ENCODE measurements at places on chromosomes 7 and 10. TPM values are rescaled to one million over a fixed set of nuclear protein-coding genes. Genes with fewer than 3 reads are reported as not detected.

GRCh38 chr7:25493805-25494366, 265.6 kb upstream of the NPVF start:
- no peaks in the 10 kb centered on the region for H3K4me1 ChIP-seq
- H3K27ac ChIP-seq, result no peak overlapping the region
- H3K4me3 ChIP-seq, result no peak overlapping the region
- no peaks in the 10 kb centered on the region for H3K27me3 ChIP-seq
- H3K36me3 ChIP-seq, result no peaks in the 10 kb centered on the region

The TBXAS1 gene
- total RNA-seq, result 1.4 TPM

- H3K27ac ChIP-seq, result no peak overlapping the region
- H3K4me3 ChIP-seq, result no peak overlapping the region
- DNase-seq, result no peak
Observed at GRCh38 chr7:75662579-75663301, 76.0 kb downstream of the HIP1 start.

The LGI1 gene
- 1.2 TPM for total RNA-seq

- no peak overlapping the region for H3K4me3 ChIP-seq
- H3K36me3 ChIP-seq, result peaks cover 43% of the 10 kb centered on the region
- H3K4me1 ChIP-seq, result no peaks in the 10 kb centered on the region
- H3K27ac ChIP-seq, result no peak overlapping the region
- no peaks in the 10 kb centered on the region for H3K27me3 ChIP-seq
Observed at GRCh38 chr7:156854654-156855053, 38.3 kb downstream of the LMBR1 start.
